ENCODE measurements at places on chromosomes 7 and 10.

DNA sequence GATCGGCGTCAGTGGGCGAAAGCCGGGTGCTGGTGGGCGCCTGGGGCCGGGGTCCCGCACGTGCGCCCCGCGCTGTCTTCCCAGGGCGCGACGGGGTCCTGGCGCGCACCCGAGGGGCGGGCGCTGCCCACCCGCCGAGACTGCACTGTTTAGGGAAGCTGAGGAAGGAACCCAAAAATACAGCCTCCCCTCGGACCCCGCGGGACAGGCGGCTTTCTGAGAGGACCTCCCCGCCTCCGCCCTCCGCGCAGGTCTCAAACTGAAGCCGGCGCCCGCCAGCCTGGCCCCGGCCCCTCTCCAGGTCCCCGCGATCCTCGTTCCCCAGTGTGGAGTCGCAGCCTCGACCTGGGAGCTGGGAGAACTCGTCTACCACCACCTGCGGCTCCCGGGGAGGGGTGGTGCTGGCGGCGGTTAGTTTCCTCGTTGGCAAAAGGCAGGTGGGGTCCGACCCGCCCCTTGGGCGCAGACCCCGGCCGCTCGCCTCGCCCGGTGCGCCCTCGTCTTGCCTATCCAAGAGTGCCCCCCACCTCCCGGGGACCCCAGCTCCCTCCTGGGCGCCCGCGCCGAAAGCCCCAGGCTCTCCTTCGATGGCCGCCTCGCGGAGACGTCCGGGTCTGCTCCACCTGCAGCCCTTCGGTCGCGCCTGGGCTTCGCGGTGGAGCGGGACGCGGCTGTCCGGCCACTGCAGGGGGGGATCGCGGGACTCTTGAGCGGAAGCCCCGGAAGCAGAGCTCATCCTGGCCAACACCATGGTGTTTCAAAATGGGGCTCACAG, 1.1 kb downstream of the EGFR start:
- H3K27ac ChIP-seq: no peak overlapping the region
- H3K4me3 ChIP-seq: no peak overlapping the region
- no peaks in the 10 kb centered on the region for H3K4me1 ChIP-seq
- H3K36me3 ChIP-seq: no peaks in the 10 kb centered on the region
- no peaks in the 10 kb centered on the region for H3K27me3 ChIP-seq
- no peak for DNase-seq

GRCh38 chr10:58827381-58827780, 314.7 kb downstream of the BICC1 start:
- no peaks in the 10 kb centered on the region for H3K36me3 ChIP-seq
- H3K4me3 ChIP-seq: no peak overlapping the region
- no peaks in the 10 kb centered on the region for H3K27me3 ChIP-seq
- no peak overlapping the region for H3K27ac ChIP-seq
- no peaks in the 10 kb centered on the region for H3K4me1 ChIP-seq

- no peak overlapping the region for H3K4me3 ChIP-seq
- H3K36me3 ChIP-seq: no peaks in the 10 kb centered on the region
- no peak for DNase-seq
- H3K27me3 ChIP-seq: no peaks in the 10 kb centered on the region
- no peak overlapping the region for H3K27ac ChIP-seq
Observed at GRCh38 chr7:120394595-120394994, 121.6 kb downstream of the KCND2 start.

- H3K4me1 ChIP-seq: no peaks in the 10 kb centered on the region
- no peak for DNase-seq
- H3K4me3 ChIP-seq: no peak overlapping the region
- no peaks in the 10 kb centered on the region for H3K27me3 ChIP-seq
- H3K36me3 ChIP-seq: no peaks in the 10 kb centered on the region
Observed at GRCh38 chr7:79452032-79452494, 1.4 kb downstream of the MAGI2 start.

GRCh38 chr10:119049361-119049760, 19.8 kb downstream of the NANOS1 start:
- no peaks in the 10 kb centered on the region for H3K4me1 ChIP-seq
- no peak for DNase-seq
- no peak overlapping the region for H3K27ac ChIP-seq
- H3K36me3 ChIP-seq: peaks cover 76% of the 10 kb centered on the region

DNA sequence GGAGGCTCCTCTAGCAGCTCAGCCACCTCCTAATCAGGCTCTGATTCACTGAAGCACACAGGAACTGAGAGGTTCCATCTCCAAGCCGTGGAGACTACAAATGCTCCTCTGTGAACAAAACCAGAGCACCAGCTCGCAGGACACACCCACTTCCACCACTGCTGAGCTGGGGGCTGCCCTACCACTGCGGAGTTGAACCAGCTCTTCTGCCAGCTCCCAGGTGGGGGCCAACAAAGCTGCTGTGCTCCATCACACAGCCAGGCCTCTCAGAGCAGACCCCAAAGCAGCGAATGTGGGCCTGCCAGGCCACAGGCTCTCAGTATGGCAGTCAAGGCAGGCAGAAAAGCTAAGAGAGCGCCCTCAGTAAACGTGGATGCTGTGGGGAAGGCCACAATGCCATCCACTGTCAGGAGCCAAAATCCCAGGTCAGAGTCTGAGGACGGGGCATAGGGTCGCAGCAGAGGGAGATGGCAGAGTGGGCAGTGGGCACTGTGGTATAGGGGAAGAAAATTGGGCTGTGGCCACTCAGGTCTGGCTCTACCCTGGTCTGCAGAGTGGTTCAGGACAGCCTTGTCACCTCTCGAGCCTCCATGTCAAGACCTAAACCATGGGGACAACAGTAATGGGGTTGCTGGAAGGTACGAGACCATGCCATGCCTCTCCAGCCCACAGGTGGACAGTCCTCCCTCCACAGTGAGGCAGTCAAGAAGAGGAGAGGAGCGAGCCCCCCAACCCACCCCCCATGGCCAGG, 82.1 kb downstream of the GRID1 start:
- no peak overlapping the region for H3K27ac ChIP-seq
- DNase-seq: no peak
- no peaks in the 10 kb centered on the region for H3K36me3 ChIP-seq
- H3K27me3 ChIP-seq: no peaks in the 10 kb centered on the region
- H3K4me1 ChIP-seq: no peaks in the 10 kb centered on the region

DNA sequence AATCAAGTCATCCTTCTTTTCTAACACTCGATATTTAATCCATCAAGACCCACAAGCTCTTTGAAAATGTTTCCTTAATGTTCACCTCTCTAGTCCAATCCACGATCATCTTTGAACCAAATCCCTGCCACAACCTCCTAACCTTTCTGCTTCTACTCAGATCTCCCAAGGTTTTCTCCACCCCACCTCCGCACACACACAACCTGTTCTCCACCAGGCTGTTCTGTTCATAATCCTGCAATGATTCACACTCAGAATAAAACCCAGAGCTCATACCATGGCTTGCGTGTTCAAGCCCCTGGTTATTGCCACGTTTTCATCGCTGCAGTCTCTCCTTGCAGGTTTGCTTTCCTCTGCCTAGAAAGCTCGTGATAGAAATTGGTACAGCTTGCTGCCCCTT, 53.8 kb upstream of the BAMBI start:
- no peaks in the 10 kb centered on the region for H3K27me3 ChIP-seq
- H3K27ac ChIP-seq: no peak overlapping the region
- peaks cover 4% of the 10 kb centered on the region for H3K36me3 ChIP-seq
- DNase-seq: no peak

DNA sequence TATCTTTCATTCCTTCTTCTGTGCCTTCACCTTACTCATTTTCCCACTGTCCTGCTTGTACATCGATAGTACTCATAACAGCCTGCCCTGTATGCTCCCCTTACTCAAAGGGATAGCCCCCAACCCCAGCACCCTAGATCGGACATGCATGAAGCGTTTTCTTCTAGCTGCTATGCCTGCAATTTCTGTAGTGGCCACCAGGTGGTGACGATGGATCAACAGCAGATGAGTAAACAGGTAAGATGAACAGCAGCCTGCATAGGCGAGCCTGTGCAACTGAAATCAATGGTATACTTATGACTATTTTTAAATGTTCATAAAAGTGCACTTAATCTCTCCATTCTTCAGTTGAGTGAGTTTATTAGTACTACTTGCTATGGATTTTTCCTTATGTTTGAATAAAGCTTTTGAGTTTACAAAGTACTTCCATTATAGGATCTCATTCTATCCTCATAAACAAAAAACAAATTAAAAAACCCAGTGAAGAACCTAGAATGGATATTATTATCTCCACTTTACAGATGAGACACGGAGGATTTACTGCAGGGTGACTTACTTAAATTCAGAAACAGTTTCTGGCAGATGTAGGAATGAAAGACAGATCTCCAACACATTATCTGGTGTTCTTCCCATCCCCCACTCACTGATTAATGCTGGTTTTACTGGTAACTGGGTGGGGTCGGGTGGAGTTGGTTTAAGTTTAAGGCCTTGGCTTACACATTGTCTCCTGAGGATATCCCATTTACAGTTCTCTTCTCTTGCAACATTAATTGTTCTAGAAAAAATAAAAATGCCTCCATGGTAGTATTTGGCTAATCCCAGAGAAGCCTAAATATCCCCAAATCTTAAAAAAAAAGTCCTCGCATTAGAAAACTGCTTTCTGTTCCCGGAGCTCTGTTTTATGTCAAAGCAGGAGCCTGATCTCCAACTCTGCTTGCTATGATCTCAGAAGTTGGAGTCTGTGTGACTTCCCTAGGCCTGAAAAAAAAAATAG, 222.1 kb downstream of the GLI3 start:
- H3K27ac ChIP-seq: no peak overlapping the region
- H3K4me1 ChIP-seq: no peaks in the 10 kb centered on the region
- no peaks in the 10 kb centered on the region for H3K36me3 ChIP-seq
- H3K27me3 ChIP-seq: no peaks in the 10 kb centered on the region
- DNase-seq: no peak

GRCh38 chr10:16436367-16436757, 448 bp upstream of the PTER start:
- H3K4me1 ChIP-seq: peaks cover 32% of the 10 kb centered on the region
- no peak overlapping the region for H3K27ac ChIP-seq
- DNase-seq: peak; percentile 7
- no peaks in the 10 kb centered on the region for H3K36me3 ChIP-seq
- H3K27me3 ChIP-seq: no peaks in the 10 kb centered on the region
- peak overlapping the region; percentile 75 for H3K4me3 ChIP-seq

DNA sequence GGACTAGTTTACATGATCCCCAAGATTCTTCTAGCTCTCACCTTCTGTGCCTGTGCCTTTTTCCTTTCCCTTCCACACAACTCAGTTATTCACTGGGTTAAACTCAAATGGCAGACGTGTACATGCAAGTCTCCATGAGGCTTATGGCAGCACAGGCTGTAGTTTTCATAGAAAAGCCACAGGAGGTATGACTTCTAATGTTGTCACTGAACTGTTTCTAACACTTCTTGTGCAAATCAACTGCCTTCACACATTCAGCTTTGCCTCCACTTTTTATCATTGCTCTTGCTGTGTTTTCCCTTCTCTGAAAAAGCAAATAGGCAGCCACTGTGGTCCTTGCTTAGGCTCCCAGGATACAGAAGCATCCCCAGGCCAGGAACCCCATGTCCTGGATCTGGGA, 5.3 kb upstream of the GIMAP5 start:
- H3K27me3 ChIP-seq: no peaks in the 10 kb centered on the region
- peak overlapping the region; percentile 45 for H3K4me3 ChIP-seq
- H3K4me1 ChIP-seq: peaks cover 74% of the 10 kb centered on the region
- H3K36me3 ChIP-seq: no peaks in the 10 kb centered on the region

DNA sequence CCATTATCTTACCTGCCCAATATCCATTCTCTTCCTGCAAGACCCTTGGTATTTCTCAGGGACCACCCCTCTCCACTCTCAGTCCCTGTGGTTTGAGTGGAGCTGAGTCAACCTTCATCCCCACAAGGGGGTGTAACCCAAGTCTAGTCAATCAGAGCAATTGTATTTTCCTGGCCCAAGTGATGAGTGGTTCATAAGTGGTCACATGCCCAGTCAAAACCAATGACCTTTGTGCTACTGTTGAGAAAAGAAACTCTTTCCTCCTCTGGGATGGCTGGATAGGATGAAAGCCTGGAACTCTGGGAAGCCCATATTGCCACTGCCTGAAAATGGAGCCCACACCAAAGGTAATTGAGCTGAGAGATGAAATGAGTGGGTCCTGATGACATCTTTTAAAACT, 93.6 kb downstream of the SNX10 start:
- DNase-seq: no peak
- H3K4me1 ChIP-seq: no peaks in the 10 kb centered on the region
- H3K36me3 ChIP-seq: no peaks in the 10 kb centered on the region
- H3K4me3 ChIP-seq: no peak overlapping the region
- peaks cover 8% of the 10 kb centered on the region for H3K27me3 ChIP-seq

DNA sequence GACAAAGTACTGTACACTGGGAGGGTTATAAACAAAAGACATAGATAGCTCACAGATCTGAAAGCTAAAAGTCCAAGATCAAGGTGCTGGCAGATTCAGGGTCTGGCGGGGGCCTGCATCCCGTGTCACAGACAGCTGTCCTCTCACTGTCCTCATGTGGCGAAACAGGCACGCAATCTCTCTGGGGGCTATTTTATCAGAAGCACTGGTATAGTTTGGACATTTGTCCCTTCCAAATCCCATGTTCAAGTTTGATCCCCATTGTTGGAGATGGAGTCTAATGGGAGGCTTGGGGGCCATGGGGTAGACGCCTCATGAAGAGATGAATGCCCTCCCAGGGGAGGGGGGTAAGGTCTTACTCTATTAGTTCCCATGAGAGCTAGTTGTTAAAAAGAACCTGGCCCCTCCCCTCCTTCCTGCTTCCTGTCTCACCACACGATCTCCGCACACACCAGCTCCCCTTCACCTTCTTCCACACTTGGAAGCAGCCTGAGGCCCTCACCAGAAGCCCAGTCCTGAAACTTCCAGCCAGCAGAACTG, 72.5 kb upstream of the UCN3 start:
- H3K4me3 ChIP-seq: peak overlapping the region; percentile 63
- peaks cover 53% of the 10 kb centered on the region for H3K4me1 ChIP-seq
- no peak for DNase-seq
- H3K27ac ChIP-seq: peak overlapping the region; percentile 51

- H3K36me3 ChIP-seq: peaks cover 5% of the 10 kb centered on the region
- H3K27me3 ChIP-seq: no peaks in the 10 kb centered on the region
- no peaks in the 10 kb centered on the region for H3K4me1 ChIP-seq
- H3K27ac ChIP-seq: peak overlapping the region; percentile 61
- DNase-seq: no peak
Observed at GRCh38 chr7:157402911-157403534, 66.2 kb downstream of the DNAJB6 start.

DNA sequence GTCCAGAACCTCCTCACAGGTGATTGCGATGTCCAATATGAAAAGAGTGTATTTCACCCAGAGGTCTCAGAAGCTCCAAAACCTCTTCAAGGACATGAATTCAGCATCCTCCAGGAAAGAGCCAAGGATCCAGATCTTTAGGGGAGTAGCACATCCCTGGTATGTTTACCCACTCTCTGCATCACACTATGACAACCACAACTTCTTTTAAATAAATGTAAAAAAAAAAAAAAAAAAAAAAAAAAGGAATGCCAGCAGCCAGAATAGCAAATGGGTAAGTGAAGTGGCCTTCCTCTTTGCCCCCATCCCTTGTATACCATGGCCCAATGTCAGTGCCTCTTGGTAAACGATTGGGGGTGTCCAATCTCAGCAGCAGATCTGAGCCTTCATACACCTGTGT, 67.3 kb downstream of the SORBS1 start:
- no peaks in the 10 kb centered on the region for H3K27me3 ChIP-seq
- H3K4me1 ChIP-seq: no peaks in the 10 kb centered on the region
- no peaks in the 10 kb centered on the region for H3K36me3 ChIP-seq
- no peak for DNase-seq
- H3K4me3 ChIP-seq: no peak overlapping the region
